NCI-H1105 (cell line): ENCODE measurements at places on chromosomes 2 and 18.

- DNase-seq, result no peak
These were observed 51.6 kb downstream of the APOB start for GRCh38 chr2:20992201-20992711.

GRCh38 chr2:43041173-43041591, 185.2 kb downstream of the ZFP36L2 start:
- no peak for DNase-seq

GRCh38 chr2:26382564-26382963, 19.2 kb upstream of the DRC1 start:
- no peak for DNase-seq

DNA sequence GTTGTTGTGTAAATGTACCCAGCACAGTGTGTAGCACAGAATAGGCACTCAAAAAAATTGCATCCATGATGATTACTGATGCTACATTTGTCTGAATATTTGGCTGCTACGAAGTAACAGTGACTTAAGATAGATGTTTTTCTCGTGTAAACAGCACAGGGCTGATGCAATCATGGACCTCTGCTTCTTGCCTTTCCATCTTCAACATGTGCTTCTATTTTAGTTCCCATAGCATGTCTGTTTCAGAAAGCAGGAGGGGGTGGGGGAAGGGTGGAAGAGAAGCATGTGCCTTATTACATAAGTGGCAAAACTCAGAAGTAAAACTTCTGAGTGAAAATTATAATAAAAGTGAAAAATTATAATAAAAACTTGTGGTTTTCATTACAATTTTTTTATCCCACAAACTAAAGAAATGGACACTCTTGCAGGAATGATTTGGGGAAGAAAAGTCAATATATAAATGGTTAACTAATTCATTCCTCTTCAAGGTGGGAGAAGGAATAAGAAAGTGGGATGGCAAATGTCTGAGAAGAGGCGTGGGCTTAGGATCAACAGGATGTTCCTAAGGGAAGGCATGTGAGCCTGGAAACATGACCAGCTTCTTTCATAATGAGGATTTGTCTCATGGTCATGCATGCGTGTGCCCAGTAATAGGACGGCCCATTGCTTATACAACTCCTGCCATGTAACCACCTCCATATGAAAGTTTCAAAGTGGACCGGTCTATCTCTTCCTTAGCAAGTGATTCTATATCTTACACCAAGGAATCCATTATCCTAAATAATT, 27.2 kb downstream of the CCBE1 start:
- DNase-seq, result no peak
